GM12892 (cell line): ENCODE measurements at places on chromosomes 7 and 10.

DNA sequence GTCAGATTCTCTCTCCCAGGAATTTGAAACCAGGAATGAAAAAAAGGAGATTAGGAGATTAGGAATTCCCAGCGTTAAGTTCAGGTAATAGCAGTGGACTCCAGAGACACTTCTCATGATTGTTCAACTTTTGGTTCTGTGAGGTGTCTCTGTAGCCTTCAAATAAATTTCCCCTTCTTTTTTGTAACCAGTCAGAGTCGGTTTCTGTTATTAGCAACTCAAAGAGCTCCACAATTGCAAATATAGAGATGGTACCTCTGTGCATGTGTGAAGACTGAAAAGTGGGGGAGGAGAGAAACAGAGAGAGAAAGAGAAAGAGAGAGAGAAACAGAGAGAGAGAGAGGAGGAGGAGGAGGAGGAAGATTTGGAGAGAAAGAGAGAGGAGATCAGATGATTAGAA is 112.8 kb upstream of the STEAP1B start:
- no peak for DNase-seq

- no peak for DNase-seq
Measured at GRCh38 chr7:66237906-66238772, 33.0 kb downstream of the TPST1 start.

DNA sequence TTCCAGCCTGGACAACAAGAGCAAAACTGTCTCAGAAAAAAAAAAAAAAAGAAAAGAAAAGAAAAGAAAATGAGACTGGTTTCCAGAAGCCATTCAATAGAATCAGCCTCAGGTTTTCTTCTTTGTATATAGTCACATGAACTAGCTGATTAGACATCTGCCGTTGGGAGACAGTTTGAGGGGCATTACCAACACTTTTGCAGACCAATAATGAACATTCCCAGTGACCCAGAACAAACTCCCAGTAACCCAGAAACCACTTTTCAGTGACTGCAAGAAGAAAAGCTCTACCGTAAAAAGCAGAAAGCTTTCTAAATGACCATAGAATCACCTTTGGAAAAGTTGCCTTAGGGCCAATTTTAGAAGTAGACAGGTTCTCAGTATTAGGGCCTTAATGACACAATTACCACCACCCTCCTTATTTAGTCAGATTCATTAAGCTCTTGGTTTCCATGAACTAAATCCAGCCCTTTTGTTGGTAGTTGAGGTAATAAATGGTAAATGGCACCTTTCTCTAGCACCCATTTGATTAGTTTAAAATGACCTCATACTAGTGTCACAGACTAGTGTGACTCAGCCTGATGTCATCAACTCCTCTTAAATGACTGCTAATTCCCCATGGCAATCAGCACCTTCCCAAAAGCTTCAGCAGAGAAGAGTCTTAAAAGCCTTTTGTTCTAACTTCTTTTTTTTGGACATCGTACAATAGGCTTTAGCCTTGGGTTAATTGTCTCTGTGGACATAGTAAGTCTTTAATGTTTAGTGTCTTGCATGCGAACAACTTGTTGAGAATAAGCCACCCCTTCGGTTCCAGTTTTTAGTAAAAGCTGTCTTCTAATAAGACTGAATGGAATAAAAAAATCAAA is 33.6 kb upstream of the XRCC2 start:
- no peak for DNase-seq

DNA sequence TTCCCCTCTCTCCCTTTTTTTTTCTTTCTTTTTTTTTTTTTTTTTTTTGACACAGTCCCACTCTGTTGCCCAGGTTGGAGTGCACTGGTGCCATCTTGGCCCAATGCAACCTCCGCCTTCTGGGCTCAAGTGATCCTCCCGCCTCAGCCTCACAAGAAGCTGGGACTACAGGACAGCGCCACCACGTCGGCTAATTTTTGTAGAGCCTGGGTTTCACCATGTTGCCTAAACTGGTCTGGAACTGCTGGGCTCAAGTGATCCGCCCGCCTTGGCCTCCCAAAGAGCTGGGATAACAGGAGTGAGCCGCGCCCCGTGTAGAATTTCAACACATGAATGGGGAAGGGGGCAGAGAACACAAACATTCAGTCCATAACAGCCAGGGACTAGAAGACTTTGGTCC is 2.6 kb upstream of the SP4 start:
- DNase-seq = no peak

DNA sequence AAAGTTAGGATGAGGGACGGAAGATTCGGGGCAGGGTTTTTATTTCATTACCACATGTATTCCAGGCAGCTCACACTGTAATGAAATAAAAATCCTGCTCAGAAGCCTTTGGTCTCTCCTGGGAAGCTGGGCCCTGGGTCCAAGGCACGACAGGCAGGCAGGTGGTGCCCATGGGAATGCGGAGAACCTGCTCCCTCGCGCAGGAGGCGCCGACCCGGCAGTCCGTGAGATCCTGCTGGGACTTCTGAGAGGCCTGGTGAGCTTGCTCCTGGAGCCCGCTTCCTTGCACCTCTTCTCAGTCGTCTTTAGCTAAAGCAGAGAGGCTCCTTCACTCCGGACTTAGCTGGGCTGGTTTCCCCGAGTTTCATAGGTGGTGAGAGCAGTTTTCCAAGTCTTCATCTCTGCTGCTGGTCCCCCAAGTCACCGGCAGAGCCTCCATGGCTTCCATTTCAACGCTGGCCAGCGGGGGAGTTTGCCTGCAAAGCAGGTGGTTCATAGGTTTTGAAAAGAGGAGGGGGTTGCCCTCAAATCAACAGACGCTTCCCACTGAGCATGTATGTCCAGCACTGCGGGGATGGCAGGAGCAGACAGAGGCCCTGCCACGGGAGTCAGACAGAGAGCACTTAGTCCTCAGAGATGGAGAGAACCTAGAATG is 24.5 kb downstream of the IL15RA start:
- no peak for DNase-seq

DNA sequence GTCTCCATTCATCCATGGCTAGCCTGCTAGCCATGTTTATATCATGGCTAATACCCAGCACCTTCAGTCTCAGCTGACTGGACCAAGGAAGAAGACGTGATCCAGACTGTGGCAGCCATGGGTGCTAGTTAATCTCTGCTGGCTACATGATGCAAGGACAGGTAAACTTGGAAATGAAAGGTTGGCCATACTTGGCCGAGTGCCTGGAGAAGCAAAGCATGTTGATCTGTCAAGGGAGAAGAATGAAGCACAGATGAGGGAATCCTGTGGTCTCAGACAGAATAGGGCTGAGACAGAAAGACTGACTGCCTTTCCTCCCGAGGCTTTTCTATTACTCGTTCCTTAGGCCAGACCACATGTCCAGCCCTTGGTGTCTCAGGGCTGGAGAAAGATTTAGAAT is 41.1 kb downstream of the CPVL start:
- DNase-seq = no peak

DNA sequence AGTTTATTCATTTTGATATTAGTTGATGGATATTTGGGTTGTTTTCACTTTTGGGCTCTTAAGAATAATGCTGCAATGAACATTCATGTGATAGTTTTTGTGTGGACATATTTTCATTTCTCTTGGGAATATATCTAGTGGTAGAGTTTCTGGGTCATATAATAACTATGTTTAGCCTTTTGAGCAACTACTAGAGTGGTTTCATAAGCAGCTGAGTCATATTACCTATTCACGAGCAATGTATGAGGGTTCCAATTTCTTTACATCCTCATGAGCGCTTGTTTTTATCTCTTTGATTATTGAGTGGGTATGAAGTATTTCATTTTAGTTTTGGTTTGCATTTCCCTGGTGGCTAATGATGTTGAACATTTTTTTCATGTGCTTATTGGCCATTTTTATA is 182.6 kb downstream of the PON1 start:
- DNase-seq = no peak

DNA sequence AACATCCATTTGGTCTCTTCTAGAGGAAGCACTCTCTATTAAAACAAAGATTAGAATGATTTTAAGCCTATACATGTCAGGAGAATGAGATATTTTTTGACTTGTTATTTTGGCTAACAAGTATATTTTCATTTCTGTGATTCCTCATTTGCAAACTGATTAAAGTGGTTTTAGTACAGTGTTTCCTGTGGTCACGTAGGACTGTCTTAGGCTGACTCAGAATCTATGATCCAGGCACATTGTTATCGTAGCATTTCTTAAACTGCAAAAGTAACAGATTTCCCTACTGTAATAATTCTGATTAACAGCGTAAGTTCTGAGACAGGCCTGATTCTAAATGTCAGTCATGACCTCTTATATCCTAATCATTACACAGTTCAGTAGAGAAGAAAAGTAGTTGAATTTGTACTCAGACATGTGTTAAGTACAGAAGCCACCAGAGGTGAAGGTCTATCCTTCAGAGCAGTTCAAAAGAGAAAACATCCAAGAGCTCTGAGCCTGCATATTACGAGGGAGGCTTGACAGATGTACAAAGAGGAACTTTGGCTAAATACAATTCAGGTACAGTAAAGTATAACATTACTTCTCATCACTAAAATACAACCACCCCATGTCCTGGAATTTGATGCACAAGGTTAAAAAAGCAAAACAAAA is 124.1 kb upstream of the TEX47 start:
- no peak for DNase-seq

- DNase-seq = no peak
Measured at GRCh38 chr7:70627461-70627860, 504.5 kb upstream of the GALNT17 start.

- no peak for DNase-seq
Measured at GRCh38 chr7:75757860-75758259, 14.2 kb downstream of the CCL26 start.

- DNase-seq = no peak
Measured at GRCh38 chr10:82736305-82736704, 861.3 kb downstream of the NRG3 start.

- no peak for DNase-seq
Measured at GRCh38 chr10:28365840-28366239, 63.0 kb upstream of the MPP7 start.

GRCh38 chr7:134737566-134738345 is 41.7 kb upstream of the CALD1 start:
- no peak for DNase-seq

GRCh38 chr7:144873316-144873845 is 37.5 kb upstream of the TPK1 start:
- no peak for DNase-seq

DNA sequence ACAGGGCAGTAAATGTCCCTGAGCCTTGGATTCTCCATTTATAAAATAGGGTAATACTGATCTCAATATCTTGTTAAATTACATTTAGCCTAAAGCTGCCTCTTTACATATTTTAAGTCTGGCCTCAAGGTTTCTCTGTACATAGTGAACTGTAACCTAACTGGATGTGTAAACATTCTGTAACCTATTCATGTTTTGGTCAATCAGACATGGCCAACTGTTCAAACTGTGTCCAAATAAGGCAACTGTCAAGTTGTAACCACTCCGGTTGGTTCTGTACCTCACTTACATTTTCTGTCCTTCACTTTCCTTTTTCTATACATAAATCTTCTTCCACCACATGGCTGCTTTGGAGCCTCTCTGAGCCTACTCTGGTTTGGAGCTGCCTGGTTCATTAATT is 107.1 kb upstream of the ITGB1 start:
- DNase-seq = no peak

GRCh38 chr7:22013711-22014110 is 68.0 kb upstream of the CDCA7L start:
- DNase-seq = no peak

DNA sequence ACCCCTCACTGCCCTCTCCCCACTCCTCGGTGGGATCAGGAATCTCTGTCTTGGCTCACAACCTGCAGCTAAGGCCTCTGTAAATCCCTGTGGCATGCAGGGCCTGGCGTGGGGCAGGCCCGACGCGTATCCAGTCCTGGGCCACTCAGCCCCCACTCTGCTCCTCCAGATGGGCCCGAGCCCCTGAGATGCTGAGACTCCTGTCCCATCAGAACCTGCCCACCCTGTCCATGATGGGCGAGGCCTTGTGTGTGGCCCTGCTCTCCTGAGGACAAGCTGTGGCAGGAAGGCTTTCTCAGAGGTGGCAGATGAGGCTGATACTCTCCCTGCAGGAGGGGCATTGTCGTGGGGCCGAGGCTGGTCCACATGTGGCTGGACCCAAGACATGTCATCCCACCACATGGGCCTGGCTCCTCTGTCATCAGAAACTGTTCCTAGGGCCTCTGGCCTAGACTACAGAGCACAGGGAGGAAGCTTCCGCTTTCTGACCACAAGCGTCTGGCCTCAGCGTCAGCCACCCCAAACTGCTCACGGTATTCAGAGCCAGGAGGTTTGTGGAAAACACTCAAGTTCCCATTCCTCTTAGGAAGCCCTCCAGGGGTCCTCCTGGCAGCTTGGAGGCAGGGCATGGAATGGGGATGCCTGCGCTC is 6.0 kb downstream of the ALOX5 start:
- DNase-seq = no peak

GRCh38 chr10:92003258-92003657 is 79.7 kb downstream of the BTAF1 start:
- DNase-seq = no peak
